CD4-positive, alpha-beta T cell treated with Interleukin-15 for 4 hours (primary cell): ENCODE measurements at places on chromosomes 7 and 10.

- no peak for DNase-seq
Observed at GRCh38 chr10:63365976-63366765, 99.6 kb downstream of the JMJD1C start.

GRCh38 chr7:130822642-130823041 is 88.6 kb upstream of the KLF14 start:
- DNase-seq: no peak

- no peak for DNase-seq
Observed at GRCh38 chr10:107011105-107011504, 153.4 kb downstream of the SORCS1 start.

DNA sequence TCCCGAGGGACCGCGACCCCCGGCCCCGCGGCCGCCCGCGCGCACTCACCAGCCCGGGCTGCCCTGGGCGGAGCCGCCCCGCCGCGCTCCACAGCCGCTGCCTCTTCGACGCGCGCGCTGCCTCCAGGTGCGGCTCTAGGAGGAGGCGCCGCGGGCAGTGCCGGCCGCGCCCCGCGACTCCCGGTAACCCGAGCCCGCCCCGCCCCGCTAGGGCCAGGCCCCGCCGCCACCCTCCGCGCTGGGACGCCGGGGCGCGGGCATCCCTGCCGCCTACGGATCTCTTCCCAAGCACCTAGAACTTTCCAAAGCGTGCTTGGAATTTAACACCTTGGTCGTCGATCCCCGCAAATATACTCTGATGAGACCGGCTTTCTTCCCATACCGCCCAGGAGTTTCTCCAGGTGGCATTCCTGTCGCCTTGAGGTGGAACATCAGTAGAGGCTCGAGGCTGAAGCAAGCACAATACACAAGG is at the start of gene SLC26A5:
Gene SLC26A5 (minus strand): TSS at position 159 of the 472 bp plus-strand sequence. CDS start 24,693 bp downstream, outside the sequence.
- no peak for DNase-seq

- DNase-seq: no peak
Observed at GRCh38 chr7:39509912-39510311, 56.3 kb upstream of the YAE1 start.

- DNase-seq: no peak
Observed at GRCh38 chr10:76917071-76917470, 720.5 kb downstream of the KCNMA1 start.

DNA sequence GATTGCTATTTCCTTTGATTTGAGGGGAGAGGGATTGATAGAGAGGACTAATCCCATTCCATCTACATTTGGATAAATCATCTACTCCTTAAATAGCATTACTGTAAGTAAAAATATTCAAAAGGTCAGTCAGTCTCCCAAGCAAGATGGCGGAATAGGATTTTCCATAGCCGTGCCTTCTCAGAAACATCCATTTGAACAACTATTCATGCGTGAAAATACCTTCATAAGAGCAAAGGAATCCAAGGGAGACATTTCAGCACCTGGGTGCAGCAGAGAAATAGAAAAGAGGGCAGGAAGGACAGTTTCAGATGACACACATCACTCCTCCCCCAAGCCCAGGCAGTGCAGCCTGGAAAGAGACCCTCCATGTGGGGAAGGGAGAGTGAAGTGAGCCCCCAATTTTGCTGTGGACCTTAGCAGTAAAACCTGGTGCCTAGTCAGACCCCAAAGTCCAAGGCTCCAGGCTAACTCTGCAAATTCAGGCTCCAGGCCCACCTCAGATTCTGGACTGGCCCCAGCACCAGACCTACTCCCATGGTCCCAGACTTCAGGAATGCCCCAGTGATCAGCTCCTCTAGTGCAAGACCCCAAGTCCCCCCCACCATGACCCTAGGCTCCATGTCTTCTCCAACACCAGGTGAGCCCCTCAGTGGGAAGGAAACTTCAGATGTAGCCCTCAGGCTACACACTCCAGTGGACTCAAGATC is 104.3 kb upstream of the LANCL2 start:
- no peak for DNase-seq

- DNase-seq: no peak
Observed at GRCh38 chr7:113548137-113548536, 370.7 kb downstream of the PPP1R3A start.
